ENCODE measurements at places on chromosomes 11 and 22.

- DNase-seq = no peak
Observed at GRCh38 chr11:14184028-14184940, 174.7 kb downstream of the RRAS2 start.

- DNase-seq = no peak
Observed at GRCh38 chr11:14764579-14765527, 121.2 kb downstream of the PDE3B start.

DNA sequence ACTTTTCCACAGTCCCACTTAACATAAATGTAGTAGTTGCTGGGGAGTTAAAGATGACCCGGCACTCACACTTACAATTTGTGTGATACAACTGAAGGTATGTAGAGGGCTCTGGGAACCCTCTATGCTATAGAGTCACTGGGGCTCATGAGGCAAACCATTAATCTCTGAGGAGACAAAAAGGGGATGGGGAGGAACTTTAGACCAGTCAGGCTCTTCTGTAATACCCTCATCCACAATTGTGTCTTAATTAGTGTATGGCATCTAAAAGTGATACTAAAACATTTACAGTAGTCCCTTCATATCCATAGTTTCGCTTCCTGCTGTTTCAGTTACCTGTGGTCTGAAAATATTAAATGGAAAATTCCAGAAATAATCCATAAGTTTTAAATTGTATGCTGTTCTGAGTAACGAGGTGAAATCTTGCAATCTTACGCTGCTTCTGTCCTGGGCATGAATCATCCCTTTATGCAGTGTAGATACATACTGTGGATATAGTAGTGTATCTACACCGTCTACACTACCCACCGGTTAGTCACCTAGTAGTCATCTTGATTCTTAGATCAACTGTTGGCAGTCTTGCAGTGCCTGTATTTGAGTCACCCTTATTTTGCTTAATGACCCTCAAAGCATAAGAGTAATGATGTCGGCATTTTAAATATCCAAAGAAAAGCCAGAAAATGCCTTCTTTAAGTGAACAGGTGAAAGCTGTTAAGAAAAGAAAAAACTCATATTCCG, 12.2 kb downstream of the CBL start:
- DNase-seq = no peak

DNA sequence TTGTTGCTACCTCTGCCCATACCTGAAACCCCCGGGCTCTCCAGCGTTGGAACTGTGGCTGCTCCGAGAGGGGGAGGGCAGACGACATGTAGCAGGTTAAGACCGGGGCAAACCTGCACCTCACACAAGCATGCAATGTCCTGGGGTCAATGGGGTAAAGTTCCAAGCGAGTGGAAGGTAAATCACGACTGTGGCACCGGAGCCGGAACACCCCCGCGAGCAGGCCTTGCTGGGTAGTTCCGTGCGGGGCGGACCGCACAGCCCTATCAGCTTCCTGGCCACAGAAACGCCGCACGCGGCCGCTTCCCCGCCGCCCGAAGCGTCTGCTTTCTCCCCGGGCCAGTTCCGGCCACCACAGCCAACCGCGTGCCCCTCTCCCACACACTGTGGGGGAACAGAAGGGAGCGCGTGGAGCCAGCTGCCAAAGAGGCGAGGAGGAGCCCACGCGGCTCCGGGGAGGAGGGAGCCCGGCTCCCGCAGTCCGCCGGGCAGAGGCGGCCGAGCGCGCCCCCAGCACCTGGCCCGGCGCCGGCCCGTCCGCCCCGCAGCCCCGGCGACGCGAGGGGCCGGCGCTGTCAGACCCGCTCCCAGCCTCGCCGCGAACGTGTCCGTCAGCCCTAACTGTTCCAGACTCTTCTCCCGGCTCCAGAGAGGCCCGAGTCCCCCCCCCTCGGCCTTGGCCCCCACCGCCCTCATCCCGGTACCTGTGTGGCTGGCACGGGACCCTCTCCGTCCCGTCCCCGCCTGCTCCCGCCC, 1.6 kb downstream of the SPTBN2 start:
- no peak for DNase-seq

GRCh38 chr22:28034760-28035401, 115.8 kb upstream of the PITPNB start:
- DNase-seq = no peak

GRCh38 chr11:124863137-124863825, 2.0 kb upstream of the ROBO3 start:
- no peak for DNase-seq

- peak; percentile 69 for DNase-seq
Observed at GRCh38 chr11:66421492-66422205, 814 bp downstream of the NPAS4 start.

GRCh38 chr22:25645964-25646363, 81.5 kb downstream of the GRK3 start:
- DNase-seq = no peak

GRCh38 chr11:19101796-19102520, 15.0 kb upstream of the ZDHHC13 start:
- DNase-seq = no peak

DNA sequence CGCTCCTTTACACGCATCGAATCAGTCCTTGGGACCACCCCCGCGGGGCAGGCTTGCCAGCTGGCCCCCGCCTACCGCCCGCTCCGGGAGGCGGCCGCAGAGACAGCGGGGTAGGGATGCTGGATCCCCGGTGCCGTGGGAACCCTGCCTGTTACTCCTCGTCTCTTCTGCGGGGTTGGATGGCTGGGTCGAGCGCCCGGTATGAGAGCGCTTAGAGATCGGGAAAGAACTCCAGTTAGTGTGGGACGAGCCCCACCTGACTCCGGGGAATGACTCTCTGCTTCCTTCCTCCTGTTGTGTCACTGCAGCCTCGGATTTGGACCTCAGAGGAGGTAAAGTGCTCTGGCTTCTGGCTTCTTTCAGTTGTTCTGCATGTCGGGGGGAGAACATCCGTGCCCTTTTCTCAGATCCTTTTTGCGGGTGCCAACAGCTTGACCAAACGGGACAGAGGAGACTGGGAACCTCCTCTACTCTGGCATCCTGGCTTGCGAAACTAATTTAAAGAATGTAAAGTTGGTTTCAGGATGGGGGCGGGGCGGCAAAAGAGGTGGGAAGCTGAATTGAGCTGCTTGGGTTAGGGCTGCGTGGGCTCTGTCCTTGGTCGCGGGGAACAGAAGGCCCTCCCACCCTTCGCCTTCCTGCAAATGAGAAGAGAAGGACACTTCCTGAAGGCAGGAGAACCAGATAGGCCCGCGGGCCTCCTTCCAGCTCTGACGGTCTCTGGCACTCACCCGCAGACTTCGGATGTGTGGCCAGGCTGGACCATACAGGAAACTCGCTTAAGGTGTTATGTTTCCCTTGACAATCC, 938 bp downstream of the LAYN start:
- DNase-seq = no peak

- no peak for DNase-seq
Observed at GRCh38 chr11:71246559-71246958, 5.8 kb downstream of the SHANK2 start.

- no peak for DNase-seq
Observed at GRCh38 chr11:11538277-11538960, 83.4 kb downstream of the GALNT18 start.

- DNase-seq = peak; percentile 26
Observed at GRCh38 chr11:128776069-128776423, 82.2 kb downstream of the FLI1 start.

GRCh38 chr11:45446998-45447397, 160.9 kb upstream of the SYT13 start:
- DNase-seq = no peak

GRCh38 chr11:1481483-1481825, 5.1 kb downstream of the MOB2 start:
- DNase-seq = no peak

DNA sequence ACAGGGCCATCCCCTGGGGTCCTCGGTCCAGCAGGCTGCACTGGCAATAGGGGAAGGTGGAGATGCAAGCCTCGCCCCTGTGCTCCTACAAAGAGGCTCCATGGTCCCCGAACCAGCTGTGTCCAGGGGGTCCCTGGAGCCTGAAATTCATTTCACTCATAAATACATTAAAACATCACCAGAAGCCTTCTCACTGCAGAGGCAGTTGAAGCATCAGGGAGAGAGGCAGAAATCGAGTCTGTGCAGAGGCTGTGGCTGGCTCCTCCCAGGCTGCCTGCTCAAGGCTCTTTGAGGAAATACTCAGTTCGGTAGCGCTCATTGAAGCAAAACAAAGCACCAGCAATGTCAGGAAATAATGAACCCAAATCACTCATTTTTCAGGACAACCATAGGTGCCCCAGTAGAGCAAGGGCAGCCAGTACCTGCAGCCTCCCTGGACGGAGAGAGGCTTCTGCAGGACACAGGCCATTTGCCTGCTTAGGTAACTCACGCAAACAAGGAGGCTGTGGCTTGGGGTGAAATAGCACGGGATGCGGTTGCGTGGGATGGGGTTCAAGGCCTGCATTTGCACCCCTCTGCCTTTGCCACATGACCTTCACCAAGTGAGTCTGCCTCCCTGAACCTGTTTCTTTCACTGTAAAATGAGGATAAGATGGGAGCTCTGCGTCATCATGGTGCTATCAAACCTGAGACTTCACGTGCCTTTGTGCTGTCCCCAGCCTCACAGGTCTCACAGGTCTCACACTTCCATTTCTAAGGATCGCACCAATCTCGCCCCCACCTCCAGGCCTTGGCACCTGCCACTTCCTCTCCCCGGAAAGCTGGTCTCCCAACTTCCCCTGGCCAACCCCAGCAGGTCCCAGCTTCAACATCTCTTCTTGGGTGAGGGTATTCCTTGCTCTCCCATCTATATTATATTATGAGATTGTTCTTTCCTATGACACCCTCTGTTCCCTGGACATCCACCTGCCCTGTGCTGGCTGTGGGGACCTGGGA, 84.3 kb upstream of the SHISAL1 start:
- DNase-seq = no peak

DNA sequence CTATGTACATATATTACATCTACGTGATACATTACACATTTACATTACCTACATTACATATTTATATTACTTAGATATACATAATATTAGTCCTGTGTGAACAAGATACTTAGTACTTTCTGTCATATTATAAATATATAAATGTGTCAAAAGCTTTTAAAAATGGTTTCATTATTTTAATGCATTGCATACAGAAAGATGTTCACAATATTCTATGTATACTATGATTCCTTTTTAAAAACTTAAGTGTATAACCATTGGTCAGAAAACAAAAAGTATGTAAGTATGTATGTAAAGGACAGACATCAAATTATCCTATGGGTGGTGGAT, 647 bp upstream of the ZW10 start:
- no peak for DNase-seq
